A549 treated with Hydrocortisone at 1 μM for 4 hours (cell line): ENCODE measurements at places on chromosomes 3 and 15. TPM values are rescaled to one million over a fixed set of nuclear protein-coding genes. Genes with fewer than 3 reads are reported as not detected.

The GMNC gene
- total RNA-seq, result not detected in 5 replicates

The VGLL3 gene
- total RNA-seq, result 5.2 to 12.1 TPM (median 8.7 TPM) in 5 replicates

The KLF15 gene
- 0.52 to 0.81 TPM (median 0.73 TPM) in 5 replicates for total RNA-seq

The EXD1 gene
- total RNA-seq, result 0.06 to 0.22 TPM in 2 of 5 replicates, not detected in the others

The ITIH1 gene
- total RNA-seq, result not detected in 5 replicates
